ENCODE measurements at places on chromosomes 13 and 19.

DNA sequence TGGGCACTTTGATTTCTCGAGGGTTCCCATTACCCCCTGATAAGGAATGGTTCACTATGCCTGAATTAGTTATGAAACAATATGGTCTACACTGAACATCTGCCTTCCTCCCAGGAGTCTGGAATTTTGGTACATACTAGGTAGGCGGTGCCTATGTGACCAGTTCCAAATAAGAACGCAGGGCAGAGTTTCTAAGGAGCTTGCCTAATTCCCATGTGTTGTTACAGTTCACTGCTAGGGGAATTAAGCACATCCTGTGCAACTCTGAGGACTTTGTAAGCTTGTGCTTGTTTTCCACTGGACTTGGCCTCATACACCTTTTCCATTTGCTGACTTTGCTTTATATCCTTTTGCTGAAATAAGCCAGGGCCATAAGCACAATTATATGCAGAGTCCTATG lies 29.2 kb downstream of the RBM26 start:
- DNase-seq: no peak

DNA sequence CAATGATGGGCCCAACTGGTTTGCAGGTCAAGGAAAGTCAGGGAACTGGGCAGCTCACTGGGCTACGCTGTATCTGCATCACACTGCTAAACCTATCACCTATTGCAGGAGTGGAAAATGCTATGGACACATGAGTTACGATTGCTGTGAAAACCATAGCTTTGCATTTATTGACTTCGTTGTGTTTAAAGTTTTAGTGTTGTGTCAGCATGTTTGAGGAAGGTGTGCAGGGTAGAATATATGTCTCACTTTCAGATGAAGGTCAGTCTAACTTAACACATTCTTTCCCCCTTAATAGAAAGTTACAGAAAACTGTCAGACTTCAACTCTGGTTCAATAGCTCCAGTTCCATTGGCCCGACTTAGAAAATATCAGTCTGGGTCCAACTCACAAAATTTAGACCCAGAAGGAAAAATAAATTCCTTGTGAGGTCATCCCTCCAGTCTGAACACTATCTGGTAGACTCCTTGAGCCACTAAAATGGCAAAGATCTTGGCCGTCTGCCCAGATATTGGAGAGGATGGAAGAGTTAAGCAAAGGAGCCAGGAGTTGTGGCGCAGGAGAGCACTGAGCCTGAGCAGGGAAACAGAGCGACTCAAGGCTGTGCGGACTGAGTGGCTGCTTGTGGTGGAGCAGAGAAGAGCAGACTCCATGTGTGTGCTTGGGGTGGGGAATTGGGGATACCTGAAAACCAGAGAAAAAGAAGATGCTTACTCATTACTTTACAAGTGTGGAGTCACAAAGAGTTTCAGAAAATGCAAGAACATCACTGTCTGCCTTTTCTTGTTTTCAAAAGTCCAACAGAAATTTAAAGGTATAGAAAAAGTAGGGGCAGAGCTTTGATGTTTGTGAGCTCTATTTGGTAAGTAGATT lies 518.5 kb downstream of the FGF9 start:
- no peak for DNase-seq

DNA sequence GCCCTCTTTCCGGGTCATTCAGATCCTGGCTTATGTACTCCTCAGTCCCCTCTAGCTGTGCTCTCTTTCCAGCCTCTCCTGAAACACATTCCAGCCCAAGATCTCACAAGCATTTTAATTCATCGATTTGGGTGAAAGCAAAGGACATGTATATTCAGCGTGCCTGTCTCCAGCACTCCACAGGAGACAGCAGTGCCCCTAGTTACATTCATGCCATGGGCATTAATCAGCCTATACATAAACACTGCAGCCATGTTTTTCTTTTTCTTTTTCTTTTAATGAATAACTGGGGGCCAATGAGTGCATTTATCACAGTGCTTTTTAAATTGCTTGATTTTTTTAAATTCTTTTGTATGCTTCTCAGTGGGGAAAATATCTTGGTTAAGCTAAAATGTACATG lies 199.1 kb downstream of the DCT start:
- no peak for DNase-seq

DNA sequence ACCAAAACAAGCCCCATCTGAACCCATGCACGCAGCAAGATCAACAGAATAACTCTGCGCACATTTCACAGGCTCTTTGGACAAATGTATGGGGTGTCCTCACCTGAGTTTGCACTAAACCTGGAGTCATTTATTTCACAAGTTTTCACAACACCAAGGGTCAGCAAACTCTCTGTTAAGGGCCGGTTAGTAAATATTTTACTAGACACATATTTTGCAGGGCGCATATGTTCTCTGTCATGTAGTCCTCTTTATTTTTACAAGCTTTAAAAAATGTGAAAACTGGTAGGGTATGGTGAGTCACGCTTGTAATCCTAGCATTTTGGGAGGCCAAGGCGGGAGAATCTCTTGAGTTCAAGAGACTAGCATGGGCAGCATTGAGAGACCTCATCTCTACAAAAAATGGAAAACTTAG lies 45.5 kb upstream of the DPRX start:
- DNase-seq: no peak

- DNase-seq: no peak
These were observed 122.3 kb downstream of the URI1 start for GRCh38 chr19:30064348-30064699.

DNA sequence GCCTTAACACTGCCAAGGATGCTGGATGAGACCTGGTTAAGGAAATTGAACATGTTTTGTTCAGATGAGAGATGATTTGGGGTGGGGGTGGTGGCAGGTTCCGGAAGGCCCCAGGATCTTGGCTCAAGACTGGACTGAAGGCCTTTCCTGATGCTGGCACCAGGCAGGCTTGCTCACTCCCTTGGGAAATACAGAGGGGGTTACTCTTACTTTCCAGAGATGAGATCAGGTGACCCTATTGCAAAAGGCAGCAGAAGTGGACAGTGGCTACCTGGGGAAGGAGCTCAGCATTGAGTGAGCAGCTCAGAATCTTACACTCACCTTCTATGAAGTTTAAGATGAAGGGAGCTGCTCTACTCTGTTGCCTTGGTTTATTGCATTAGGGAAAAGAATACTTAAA lies 10.8 kb downstream of the GATAD2A start:
- no peak for DNase-seq

GRCh38 chr19:52094526-52095130 lies 937 bp downstream of the ZNF841 start:
- no peak for DNase-seq

DNA sequence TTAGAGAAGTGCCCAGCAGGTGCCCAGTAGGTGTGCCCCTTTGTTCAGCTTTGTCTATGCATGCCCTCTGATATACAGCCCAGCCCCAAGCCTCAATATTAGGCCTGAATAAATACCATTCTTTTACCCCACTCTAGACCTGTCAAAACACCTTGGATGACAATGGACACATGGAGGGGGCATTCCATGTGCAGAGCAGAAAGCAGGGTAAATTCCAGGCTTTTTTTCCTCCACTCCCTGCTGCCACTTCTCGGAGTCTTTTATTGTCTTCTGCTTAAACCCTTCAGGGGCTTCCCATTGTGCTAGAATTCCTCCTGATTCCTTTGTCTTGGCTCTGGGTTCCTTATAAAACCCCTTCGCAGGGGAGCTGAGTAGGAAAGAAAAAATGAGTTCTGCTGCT lies 5.8 kb upstream of the FRY start:
- no peak for DNase-seq
